GM23248 (cell line): ENCODE measurements at places on chromosomes 3 and 15.

GRCh38 chr3:138289701-138290100 lies 40.0 kb downstream of the NME9 start:
- DNase-seq, result no peak

DNA sequence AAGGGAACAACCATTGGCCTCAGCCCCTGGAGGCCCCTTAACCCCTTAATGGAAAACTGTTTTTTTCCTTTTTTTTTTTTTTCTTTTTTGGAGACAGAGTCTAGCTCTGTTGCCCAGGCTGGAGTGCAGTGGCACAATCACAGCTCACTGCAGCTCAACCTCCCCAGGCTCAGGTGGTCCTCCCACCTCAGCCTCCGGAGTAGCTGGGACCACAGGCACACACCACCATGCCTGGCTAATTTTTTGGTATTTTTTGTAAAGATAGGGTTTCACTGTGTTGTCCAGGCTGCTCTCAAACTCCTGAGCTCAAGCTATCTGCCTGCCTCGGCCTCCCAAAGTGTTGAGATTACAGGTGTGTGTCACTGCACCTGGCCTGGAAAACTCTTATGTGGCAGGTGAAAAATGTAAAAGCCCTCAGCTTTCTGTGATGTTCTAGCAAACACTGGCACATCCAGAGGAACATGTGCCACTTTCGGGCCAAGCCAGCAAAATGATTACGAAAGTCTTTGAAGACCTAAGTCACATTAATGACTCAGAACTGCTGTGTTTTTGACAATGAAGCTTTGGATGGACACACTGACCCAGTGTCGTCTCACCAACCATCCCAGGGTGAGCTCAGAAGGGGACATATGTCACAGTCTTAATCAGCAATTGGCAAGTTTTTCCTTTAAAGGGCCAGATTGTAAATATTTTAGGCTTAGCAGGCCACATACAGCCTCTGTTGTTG lies 189.3 kb upstream of the TPM1 start:
- peak; percentile 61 for DNase-seq

- DNase-seq, result no peak
Measured at GRCh38 chr3:148958696-148959095, 32.6 kb upstream of the GYG1 start.

DNA sequence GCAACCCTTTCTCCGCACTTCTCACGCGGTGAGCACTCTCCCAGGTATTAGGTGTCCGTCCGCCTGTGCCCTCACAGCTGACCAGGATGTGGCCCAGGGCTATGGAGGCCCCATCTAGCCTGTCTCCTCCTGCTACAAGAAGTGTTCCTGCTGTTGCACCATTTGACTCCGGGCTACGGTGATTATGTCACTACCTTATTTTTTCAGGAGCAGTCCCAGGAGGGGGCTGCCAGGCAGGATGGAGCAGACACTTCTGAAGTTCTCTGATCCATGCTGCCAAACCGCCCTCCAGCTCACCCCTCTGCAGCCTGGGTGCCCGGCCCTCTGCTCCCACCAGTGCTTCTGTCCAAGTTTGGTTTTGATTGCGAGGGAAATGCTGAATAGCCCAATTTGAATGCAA lies 36.9 kb downstream of the ZXDC start:
- DNase-seq, result no peak

- no peak for DNase-seq
Measured at GRCh38 chr15:99315636-99316035, 64.4 kb downstream of the LRRC28 start.

DNA sequence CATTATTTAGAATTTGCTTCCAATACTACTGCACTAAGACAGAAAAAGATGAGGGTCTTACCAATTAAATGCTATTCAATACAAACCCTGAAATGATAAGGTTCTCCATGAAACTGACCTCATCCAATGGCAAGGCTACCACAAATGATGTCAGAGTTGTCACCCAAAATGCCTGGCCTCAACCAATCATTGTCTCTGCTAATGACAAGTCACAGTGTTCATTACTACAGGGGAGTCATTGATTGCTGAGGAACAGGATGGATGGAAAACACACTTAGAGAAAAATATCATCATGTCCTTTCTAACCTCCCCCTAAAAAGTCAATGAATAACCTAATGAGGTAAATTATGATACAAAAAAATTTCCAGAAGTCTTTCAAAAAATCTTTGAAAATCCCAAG lies 91.0 kb downstream of the FOXP1 start:
- DNase-seq, result no peak
